ENCODE measurements at places on chromosomes 5 and 9.

GRCh38 chr5:1429066-1429465 lies 16.2 kb downstream of the SLC6A3 start:
- no peak for DNase-seq

- DNase-seq, result no peak
These were observed 50.8 kb downstream of the WWC1 start for GRCh38 chr5:168342151-168342825.

DNA sequence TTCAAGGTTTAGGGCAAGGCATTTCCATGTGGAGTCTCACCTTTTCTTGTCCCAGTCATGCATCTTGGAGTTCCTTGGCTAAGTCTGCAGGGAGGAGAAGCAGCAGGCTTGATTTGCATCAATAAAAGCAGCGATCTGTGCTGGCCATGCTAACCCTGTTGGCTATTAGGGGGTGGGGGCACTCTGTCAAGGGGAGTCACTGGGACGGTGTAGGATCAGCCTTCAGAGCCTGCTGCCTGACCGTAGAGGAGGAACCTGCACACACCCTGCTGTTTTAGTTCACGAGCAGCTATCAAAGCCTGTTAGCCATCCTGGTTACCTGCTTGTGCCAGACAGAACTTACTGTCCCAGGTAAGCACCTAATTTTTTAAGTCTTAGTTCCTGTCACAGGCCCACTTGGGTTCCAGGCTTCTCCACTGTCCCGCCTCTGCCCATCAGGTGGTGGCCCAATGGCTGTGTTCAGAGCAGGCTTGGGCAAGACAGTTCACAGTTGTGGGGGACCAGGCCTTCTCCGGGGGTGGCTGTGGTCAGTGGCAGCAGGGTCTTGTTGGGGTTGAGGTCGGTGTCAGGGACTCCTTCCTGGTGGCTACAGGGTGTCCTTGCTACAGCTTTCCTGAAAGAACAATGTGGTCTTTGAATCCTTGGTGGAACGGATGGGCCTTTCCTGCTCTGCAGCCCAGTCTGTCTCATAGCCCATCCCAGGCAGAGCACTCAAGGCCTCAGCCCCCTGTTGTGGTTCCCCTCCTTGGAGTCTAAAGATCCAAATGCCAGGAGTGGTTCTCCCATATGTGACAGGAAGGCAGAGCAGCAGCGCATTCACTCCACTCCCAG lies 43.7 kb downstream of the SECISBP2 start:
- no peak for DNase-seq

DNA sequence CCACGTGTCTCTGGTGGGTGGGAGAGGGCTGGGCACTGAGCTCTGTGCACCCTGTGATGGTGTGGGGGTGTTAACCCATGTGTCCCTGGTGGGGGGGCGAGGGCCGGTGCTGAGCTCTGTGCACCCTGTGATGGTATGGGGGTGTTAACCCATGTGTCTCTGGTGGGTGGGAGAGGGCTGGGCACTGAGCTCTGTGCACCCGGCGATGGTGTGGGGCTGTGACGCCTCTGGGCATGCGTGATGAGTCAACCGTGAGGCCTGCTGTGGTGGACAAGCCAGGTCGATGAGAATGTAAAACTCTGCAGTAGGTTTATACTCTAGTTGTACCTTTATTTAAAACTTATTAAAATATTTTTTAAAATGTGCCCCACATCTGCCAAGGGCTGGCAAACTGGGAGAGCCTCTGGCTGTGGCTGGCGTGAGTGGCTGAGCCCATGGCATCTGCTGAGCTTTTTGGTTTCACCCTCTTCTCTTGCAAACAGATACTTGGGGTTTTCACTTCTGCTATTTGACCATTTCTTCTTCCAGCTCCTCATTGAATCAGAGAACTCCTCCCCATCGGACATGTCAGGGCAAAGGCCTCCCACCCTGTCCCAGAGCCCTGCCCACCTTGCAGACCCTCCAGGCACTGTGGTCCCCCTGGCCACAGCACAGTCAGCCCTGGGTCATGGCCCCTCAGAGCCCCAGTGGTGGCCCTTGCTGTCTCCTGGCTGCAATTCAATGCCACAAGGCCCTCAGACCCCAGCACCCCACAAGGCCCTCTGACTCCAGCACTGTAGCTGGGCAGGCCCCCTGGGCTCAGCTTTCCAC lies 18.5 kb upstream of the EXOC3 start:
- DNase-seq, result no peak

- DNase-seq, result no peak
These were observed 2.1 kb downstream of the ARSI start for GRCh38 chr5:150300496-150301169.
